Fibroblast of skin of scalp (primary cell): ENCODE measurements at places on chromosomes 5 and 9.

DNA sequence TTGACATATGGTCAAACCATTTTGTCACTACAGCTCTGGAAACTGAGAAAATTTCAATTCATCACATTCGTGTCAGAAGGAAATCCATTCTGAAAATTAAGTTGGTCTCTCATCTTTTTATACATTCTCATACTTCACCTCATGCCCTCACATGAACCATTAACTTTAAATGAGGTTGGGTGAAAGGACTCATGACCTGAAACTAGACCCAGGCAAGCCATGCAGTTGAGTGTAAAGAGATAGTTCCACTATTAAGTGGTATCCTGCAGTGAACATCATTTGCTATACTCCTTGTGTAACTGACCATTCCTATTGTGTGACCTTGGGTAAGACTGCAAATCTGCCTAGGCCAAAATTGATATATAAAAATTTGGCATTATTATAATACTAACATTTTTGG is 299.6 kb upstream of the GRIN3A start:
- no peak for DNase-seq

- DNase-seq = peak; percentile 56
These were observed 447.3 kb upstream of the ARRDC3 start for GRCh38 chr5:91830361-91830953.

- DNase-seq = no peak
These were observed 17.1 kb downstream of the GKAP1 start for GRCh38 chr9:83800236-83801033.

DNA sequence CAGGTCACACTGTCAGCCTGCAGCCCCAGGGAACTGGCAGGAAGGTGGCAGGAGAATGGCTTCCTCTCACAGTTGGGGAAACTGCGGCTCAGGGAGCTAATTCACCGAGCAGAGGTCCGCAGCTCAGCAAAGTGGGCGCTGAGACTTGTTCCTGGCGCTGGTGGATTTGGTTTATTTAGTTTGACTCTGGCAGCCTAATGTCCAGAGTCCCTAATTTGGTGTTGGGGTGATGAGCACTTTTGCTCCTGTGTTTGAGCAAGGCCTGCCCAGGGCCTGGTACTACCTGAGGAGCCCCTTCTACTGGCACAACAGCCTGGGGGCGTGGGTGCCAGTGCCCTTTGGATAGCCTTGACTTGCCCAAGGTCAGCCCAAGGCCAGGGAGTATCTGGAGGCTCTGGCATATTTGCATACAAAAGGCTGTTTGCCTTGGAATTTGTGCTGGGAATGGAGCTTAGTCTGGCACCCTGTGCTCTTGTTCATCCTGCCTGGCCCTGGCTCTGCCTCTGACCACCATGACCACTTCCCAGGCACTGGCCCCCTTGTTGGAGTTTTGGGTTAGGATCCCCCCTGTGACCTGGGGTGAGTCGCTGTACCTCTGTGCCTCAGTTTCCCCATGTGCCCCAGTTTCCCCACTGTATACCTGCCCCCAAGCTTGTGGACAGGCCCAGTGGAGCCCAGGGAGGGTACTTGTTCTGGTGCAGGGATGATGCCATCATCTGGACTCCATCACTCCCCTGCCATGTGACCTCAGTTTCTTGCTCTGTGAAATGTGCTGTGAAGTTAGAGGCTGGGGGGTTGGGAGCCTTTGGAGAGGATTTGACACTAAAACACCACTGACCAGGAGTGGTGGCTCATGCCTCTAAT is 1.4 kb downstream of the SUSD3 start:
- no peak for DNase-seq

DNA sequence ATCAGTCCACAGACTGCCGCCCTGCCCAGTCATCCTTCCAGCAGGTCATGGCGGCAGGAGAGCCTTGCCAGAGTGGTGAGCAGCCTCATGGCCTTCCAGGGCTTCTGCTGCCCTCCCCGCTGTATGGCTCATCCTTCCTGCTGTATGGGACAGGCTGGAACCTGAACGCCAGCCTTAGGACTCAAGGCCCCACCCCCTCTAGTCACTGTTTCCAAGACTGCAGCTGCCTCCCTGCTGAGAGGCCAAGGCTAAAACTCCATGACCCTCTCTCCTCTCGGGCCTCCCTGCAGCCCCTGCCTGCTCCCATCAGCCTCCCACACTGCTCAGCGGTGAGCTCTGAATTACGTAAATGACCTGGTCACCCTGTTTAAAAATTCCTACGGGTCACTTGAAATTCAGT is 227.5 kb downstream of the AGTPBP1 start:
- DNase-seq = no peak
